NCI-H82 (cell line): ENCODE measurements at places on chromosomes 2 and 18.

DNA sequence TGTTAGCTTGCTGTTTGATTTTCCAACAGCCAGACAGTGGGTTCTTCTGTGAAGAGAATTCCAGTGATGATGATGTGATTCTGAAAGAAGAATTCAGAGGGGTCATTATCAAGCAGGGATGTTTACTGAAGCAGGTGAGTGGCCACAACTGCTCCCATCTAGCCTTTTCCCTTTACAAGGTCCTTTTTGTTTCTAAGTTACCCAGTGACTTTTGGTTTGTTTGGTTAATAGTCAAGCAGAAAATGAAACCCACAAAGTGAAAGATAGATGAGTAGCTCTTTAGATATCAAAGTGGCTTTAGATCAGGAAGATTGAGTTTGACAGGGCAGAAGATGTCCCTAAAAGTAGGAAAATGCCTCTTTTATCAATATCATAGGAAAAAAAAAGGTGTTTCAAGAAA, 23.3 kb downstream of the PLEK start:
- no peak for DNase-seq

DNA sequence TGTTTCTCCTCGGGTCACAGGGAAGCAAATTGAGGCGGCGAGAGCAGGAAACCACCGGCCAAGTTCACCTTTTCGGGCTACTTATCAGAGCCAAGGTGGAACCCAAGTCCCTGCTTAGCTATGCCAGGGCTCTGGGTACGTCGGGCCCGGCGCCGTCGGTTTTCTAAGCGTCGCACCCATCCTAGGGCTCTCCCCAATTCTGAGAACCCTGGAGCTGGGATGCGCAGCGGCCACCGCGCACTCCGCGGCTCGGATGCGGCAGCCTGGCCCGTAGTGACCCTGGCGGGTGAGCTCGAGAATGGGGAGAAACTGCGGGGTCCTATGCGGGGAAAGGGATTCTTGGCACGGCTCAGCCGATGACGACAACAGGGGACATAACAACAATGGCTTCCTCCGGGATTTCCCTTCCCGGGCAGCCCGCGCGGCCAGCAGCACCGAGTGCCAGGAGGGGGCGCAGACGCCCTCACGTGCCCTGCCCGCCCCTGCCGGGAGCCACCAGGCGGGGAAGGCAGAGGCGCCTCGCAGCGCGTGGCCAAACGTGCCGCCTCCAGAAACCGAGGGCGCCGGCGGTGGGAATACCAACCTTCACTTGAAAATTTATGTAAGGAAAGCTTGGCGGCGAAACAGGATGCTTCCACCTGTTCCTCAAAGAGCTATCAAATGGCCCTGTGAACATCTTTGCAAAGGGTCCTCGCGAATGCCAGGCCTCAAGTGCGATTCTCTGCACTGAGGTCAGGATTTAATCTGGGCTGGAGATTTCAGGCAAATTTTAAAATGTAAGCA, 2.1 kb upstream of the SLC30A3 start:
- DNase-seq = peak; percentile 88

DNA sequence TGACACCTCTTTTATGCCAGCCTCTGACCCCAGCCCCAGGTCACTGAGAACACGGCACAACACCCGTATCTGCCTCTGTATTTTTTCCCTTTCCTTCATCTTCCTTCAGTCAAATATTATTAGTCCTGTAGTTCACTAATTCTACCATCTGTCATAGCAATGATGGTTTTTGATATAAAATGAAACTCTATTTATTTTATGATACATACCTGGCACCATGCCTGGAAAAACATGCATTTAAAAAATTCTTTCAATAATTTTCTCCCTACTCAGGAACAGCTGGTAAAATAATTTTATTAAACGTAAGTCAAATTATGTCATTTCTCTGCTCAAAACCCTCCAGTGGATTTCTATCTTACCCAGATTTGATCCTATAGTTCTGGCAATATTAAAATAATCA, 224.7 kb downstream of the CDH7 start:
- no peak for DNase-seq

- no peak for DNase-seq
Observed at GRCh38 chr18:7388741-7389140, 157.9 kb downstream of the LRRC30 start.
